ENCODE measurements at places on chromosomes 1 and 21.

GRCh38 chr21:36461918-36462486 is 17.9 kb downstream of the CLDN14 start:
- DNase-seq = no peak

GRCh38 chr21:20943561-20943997 is 54.6 kb upstream of the NCAM2 start:
- DNase-seq = no peak

GRCh38 chr1:180033390-180033789 is 78.8 kb downstream of the CEP350 start:
- DNase-seq = no peak

DNA sequence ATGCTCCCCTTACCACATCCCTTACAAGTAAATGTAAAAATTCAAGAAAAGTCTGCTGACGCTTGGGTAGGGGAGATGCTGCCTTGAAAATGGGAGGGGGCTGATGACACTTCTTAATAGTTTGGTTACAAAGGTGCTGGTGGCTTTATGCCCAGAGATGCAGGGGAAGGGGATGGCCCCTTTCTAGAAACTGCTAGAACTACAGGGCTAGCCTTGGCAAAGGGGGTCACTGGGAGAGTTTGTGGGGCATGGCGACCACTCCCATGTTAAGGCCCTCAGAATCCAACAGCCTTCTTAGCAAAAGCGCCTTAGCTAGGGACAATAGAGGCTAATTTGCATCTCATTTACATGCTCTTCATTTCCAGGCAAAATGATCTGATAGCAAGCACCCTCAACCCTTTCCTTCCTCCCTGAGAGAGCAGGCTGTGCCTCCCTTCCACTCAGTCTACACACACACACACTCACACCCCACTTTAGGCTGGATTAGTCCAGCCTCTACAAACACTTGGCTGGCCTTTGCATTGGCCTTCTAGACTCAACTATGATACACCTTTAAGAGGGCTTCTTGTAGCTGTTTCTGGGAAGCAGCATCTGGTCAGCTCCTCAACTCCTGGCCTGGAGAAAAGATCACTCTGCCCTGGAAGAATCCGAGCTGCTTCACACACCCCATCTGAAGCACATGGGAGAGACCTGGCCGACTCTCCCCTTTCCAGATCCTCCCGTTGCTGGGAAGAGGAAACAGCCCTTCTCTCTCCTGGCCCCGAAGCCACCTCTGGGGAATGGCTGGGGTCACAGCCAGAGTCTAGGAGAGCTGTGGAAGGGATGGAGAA is 1.7 kb downstream of the SEMA6C start:
- DNase-seq = no peak

DNA sequence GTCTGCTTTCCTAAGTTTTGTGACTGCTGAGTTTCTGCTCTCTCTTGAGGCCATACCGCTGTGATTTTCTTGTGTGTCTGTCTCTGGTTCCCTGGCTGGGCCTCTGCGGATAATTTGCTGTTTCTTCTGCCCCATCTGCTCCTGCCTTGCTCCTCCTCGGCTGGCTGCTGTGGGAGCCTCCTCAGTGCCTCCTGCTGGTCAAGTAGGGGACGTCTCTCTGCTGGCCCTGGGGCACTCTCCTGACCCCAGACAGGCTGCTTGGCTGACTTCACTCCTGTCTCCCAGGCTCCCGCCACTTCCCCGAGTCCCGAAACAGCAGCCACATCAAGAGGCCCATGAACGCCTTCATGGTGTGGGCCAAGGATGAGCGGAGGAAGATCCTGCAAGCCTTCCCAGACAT is 28.5 kb downstream of the ETNK2 start:
- no peak for DNase-seq

DNA sequence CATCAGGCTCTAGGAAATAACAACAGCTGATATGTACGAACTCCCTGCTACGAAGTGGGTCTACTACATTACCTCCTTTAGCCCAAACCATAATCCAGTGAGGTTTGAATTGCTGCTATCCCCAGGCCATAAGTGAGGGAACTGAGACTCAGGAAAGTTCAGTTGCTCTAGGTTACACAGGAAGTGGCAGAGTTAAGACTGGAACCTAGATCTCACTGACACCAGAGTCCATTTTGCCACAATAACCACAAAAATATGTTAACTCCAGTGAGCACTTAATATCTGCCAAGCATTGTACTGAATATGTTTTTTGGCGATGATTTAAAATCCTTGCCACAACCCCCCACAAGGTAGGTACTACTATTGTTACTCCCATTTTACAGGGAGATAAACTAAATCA is 8.9 kb upstream of the TADA1 start:
- no peak for DNase-seq

DNA sequence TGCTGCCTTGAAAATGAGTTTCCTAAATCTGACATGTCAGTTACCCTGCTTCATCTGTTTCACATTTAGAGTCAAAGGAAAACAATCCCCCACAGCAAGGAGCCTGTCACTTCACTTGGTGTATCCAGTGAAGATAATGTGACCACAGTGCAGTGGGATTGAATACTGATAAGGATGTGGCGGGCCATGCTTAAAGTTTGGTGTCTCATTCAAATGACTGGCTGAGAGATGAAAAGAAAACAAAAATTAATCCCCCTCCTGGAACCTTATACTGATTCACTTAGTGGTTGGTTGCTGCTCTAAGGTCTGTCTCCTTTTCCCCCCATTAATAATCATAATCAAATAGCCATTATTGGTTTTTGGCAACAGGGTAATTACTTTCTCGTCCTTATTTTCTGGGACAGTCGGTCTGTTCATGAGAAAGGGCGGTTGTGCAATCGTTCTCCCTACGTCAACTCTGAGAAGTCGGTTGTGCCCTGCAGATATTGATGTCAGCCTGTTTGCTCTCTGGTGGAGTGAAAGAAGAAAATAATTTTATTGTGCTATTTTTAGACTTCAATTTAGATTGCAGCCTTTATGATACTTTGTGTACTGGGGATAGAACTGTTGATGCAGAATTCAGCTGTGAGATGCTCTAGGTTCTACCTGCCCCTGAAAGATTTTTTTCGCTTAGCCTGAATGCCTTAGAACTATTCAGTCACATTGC is 360.2 kb downstream of the DISC1 start:
- DNase-seq = no peak

- no peak for DNase-seq
Measured at GRCh38 chr1:28236656-28237322, 865 bp downstream of the ATP5IF1 start.

DNA sequence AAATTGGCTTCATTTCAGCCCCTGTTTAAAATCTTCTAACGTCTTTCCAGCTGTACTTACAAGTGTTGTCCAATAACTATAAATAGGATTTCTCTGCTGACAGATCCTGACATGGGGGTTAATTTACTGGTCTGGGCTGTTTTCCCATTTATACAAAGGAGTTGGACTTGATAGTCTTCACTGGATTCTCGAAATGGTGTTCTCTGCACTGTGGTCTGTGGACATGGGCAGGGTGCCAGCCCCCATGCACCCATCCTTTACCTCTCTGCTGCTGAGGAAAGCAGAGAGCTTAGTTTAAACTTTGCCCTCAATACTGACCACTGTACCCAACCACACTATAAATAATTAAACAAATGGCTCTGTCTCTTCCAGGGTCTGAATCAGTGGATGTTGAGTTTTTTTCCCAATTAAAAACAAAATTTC is 5.2 kb downstream of the DIO1 start:
- DNase-seq = no peak

GRCh38 chr1:55065648-55066047 is 26.3 kb downstream of the PCSK9 start:
- no peak for DNase-seq

- DNase-seq = no peak
Measured at GRCh38 chr1:24996456-24996855, 66.4 kb upstream of the RUNX3 start.

DNA sequence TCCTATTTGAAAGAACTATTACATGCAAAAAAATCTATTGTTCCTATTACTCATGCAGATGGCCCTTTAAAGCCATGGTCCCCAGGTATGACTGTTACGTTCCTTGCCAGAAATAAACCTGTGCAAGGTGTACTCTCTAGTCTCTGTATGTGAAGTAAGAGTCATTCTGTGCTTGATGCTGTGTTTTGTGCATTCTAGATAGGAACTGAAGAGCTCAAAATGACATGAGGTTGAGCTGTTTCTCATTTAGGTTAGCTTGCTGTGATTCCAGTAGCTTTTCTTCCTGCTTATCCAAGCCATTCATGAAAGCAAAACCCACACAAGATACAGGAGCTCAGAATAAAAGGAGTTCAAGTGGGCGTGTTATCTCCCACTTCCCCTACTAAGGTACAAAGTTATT is 64.3 kb upstream of the ZNF326 start:
- DNase-seq = no peak

All from effector memory CD8-positive, alpha-beta T cell (primary cell).